ENCODE measurements at places on chromosomes 1 and 21.

- DNase-seq: no peak
Observed at GRCh38 chr1:221921936-221922335, 180.0 kb upstream of the DUSP10 start.

- no peak for DNase-seq
Observed at GRCh38 chr1:161954050-161954449, 69.6 kb downstream of the OLFML2B start.

DNA sequence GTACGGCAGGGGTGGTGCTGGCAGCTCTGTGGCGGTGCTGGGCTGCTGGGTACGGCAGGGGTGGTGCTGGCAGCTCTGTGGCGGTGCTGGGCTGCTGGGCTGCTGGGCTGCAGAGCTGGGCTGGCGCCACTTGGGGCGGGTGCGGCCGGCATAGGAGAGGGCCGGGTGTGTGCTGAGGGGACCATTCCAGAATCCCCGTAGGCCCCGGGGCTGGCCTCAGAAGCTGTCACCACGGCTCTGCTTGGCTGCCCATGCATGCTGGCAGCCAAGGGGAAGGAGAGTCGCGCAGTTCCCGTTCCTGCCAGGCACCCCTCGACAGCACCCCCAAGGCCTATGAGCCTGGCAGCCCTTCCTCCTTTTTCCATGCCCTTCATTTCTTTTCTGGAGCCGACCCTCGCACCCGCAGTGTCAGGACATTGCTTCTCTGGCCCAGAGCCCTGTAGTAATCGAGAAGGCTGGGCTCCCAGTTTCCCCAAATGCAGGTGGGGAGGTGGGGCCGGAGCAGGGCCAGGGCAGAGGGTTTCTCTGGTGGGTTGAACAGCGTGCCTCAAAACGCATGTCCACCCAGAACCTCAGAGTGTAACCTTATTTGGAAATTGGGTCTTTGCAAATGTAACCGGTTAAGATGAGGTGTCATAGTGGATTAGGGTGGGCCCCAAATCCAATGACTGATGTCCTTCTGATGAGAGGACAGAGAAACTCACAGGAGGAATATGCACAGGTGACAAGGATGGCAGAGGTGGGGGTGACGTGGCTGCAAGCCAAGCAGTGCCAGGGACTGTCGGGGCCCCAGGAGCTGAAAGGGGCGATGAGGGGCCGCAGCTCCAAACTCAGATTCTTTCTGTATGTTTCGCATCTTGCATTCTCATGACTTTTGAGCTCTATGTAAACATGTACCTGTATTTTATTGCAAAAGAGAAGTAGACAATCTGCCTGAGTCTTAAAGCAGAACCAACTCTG, 71.0 kb upstream of the ACTRT2 start:
- no peak for DNase-seq

DNA sequence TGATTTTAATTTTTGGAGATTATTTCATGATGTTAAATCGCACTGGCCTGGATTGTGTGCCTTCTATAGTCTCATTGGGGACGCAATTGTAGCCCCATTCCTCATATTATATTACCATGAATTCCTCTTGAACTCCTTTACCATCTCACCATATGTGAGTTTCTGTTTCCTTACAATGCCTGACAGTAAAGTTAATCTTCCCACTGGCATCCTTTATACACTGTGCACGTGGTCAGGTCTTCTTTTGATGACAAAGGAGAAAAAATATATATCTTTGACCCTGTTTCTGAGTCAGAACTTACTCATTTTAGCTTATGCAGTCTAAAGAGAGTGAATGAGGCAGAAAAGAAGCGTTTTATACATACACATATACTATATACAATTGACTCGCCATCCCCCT, 774 bp upstream of the ABL2 start:
- DNase-seq: no peak

DNA sequence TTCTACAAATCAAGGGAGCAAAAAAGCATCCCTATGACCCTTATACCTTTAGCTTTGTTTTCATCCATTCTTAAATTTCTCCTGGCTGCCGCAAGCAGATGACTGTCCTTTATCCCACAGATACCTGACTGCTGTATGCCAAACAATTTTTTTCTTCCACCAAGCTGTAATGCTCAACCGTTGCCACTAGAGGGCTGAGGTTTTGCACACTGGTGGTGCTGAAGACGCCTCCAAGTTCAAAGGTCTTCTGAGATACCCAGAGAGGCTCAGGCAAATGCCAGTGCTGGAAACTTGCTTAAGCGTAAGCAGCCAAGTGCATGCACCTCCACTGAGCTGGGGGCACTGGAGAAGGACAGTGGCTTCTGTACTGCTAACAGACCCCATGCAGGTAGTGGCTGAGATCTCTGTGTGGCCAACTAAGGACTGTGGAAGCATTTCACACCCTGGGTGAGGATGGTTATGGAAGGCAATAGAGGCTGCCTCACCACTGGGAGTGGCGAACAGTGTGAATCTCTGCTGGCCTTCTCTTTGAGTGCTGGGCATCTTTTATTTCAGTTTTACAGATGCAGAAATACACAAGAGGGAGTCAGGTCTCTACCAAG, 28.5 kb downstream of the CNIH3 start:
- DNase-seq: peak; percentile 69

GRCh38 chr1:173454966-173455524, 22.1 kb upstream of the PRDX6 start:
- no peak for DNase-seq

DNA sequence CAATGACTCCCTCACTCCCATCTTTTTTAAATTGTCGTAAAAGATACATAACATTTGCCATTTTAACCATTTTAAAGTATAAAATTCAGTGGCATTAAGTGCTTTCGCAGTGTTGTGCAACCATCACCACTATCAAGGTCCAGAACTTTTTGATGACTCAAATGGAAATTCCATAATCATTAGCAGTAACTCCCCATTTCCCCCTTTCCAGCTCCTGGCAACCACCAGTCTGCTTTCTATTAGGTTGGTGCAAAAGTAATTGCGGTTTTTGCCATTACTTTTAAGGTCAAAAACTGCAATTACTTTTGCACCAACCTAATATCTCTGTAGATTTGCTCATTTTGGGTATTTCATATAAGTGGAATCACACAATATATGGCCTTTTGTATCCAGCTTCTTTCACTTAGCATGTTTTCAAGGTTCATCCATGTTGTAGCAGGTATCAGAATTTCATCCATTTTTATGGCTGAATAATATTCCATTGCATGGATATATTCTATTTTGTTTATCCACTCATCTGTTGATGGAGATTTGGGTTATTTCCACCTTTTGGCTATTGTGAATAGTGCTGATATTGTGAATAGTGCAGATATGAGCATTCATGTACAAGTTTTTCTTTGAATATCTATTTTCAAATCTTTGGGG, 159.7 kb downstream of the HIVEP3 start:
- DNase-seq: no peak

- no peak for DNase-seq
Observed at GRCh38 chr21:41640748-41641509, 125.9 kb downstream of the RIPK4 start.

GRCh38 chr1:153292185-153292584, 20.6 kb downstream of the PGLYRP3 start:
- DNase-seq: no peak

GRCh38 chr1:41773144-41773591, 145.6 kb downstream of the HIVEP3 start:
- DNase-seq: no peak

DNA sequence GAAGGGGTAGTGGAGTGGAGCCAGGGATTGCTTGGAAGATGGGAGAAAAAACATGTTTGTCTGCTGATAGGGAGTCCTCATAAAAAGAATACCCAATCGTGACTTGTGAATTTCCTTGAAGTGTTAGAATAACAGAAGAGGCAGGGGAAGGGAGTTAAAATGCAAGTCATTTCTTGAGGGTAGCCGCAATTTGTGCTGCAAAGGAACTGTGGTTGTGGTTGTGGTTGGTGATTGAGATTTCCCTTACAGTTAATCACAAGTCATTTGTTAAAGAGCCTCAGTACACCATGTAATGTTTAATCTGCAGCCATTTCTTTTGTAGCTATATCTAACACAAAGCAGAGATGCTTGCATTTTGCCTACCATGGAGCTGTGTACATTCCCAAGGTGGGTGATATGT, 38.5 kb upstream of the EGLN1 start:
- no peak for DNase-seq

GRCh38 chr21:33022828-33023573, 2.7 kb upstream of the OLIG2 start:
- no peak for DNase-seq

DNA sequence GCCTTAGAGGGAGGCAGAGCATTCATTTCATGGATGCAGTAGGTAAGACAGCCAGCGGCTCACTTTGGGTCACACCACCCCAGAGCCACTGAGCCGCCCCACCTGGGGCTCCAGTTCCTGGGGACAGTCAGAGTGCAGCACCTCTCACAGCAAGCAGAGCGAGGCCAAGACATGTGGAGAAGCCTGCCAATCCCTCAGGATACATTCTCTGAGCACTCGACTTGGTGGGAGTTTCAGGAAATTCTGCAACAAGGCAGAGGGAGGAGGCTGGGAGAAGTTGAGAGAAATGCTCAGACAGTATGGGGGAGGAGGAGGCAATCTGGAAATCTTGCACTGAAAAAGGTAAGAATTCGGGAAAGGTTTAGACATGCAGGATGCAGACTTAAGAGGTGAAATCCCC, 60.8 kb upstream of the WLS start:
- no peak for DNase-seq

GRCh38 chr1:162204823-162205155, 135.3 kb downstream of the NOS1AP start:
- no peak for DNase-seq

GRCh38 chr1:53371851-53372250, 44.0 kb upstream of the LRP8 start:
- no peak for DNase-seq

DNA sequence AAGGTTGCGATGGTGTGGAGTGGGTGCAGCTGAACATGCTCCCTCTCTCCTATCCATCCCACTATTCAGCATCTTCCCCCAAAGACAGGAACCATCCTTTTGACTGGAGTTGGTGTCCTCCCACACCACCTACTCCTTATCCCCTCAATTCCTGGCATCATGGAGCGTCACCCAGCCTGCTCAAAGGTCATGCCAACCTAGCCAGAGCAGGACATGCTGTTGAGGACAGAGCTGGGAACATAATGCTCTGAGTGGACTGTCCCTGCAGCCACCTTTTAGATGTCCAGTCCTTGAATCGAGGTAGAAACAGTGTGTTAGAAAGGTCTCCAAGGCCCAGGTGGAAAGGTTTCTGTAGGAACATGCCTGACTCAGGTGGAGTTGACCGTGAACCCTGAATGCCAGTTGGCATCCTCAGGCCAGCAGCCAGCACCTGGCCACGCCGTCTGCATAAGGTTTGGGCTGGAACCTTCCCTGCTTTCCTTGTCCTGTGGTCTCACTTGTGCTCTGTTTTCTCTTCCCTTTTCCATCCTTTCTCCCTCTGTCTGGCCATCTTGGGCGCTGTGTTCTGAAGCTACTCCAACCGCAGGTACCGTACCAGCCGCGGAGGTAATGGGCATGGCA, 52.2 kb upstream of the CNTN2 start:
- no peak for DNase-seq

DNA sequence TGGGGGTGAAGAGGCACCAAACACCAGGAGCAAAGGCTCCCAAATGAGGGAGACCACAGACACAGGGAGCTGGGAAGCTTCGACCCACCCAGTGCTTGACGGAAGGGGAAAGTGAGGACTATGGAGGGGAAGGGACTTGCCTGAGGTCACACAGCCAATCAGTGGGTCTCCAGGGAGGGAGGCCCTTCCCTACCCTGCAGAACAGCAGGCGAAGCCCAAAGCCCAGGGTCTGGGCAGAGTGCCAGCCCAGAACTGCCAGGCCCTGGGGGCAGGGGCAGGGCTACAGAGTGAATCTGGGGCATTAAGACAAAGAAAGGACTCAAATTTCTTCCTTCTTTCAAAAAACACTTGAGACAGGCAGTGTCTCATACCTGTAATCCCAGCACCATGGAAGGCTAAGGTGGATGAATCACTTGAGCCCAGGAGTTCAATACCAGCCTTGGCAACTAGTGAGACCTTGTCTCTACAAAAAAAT, 45.5 kb upstream of the ECE1 start:
- peak; percentile 90 for DNase-seq

DNA sequence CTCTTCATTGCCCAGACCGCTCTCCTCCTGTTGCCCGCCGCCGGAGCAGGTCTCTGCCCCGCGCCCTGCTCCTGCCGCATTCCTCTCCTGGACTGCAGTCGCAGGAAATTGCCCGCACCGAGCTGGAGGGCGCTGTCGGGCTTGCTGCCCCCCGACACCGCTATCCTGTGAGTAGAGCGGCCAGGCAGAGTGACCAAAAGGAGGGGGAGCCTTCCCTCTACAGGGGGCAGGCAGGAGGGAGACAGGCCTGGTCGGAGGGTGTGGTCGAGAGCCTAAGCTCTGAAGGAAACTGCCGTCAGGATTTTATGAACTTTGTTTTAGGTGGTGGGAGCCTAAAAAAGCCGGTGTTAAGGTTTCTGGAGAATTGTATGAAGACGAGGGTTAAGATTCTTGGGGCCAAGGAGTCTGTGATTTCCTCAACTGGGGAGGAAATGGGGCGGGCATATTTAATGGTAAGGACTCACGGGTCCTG, 517 bp downstream of the LRIG2 start:
- no peak for DNase-seq

DNA sequence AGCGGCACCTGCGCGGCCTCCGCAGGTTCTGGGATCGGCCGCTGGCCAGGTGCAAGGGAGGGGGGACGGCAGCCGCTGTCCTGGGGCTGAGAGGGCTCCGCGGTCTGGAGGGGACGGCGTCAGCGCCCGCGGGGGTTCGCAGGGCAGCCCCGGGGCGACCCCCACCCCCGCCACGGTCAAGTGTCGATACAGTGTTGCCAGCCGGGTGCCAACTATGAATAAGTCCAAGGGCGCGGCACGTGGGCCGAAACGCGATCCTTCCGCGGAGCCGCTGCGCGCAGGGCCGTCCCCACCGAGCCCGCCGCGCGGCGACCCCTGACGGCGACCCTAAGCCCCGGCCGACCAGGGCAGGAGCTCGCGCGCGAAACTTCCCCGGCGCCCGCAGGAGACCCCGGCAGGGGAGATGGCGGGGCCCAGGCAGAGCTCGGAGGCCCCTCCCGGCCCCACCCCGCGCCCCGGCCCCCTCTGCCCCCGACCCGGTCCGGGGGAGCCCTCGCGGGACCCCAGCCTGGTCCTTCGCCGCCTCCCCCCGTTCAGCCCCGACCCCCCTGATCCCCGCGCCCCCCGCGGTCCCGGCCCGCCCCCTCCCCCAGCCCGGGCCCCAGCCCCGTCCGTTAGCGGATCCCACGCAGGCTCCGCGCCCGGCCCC, 586 bp upstream of the AGPAT3 start:
- peak; percentile 93 for DNase-seq

GRCh38 chr1:237016626-237017025, 12.4 kb upstream of the MT1HL1 start:
- DNase-seq: no peak

DNA sequence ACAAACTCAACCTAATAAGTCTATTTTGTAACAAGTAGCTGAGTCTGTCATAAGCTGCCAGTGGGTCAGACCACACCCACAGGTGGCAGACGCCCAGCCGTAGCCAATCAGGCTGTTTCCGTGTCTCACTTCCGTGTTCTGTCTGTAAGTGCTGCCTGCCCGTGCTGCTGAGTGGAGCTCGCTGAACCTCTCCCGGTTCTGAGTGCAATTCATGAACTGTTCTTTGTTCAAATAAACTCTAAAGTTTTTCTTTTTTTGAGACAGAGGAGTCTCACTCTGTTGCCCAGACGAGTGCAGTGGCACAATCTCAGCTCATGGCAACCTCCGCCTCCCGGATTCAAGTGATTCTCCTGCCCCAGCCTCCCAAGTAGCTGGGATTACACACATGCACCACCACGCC, 25.1 kb downstream of the POFUT2 start:
- no peak for DNase-seq

- no peak for DNase-seq
Observed at GRCh38 chr1:59026472-59026948, 242.7 kb upstream of the JUN start.

GRCh38 chr1:22925111-22925510, 47.6 kb downstream of the LACTBL1 start:
- DNase-seq: no peak

All from RPMI8226 (cell line).